ENCODE measurements at places on chromosomes 1 and 21.
A peak's percentile ranks its signal among the peaks of the same experiment; 100 is the strongest.

- DNase-seq, result no peak
Observed at GRCh38 chr1:162390396-162391185, 9.1 kb downstream of the C1orf226 start.

DNA sequence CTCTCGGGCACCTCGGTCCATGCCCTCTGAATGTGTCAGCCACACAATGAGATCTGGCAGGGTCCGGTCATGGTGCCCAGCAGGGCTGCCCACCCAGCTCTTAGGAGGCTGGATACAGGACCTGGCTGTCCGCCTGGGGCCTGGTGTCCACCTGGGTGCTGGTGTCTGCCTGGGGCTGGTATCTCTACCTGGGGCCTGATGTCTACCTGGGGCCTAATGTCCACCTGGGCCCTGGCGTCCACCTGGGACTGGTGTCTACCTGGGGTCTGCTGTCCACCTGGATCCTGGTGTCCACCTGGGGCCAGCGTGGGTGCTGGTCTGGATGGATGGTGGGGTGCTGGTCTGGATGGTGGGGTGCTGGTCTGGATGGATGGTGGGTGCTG is 45.1 kb upstream of the ACTRT2 start:
- DNase-seq, result no peak

DNA sequence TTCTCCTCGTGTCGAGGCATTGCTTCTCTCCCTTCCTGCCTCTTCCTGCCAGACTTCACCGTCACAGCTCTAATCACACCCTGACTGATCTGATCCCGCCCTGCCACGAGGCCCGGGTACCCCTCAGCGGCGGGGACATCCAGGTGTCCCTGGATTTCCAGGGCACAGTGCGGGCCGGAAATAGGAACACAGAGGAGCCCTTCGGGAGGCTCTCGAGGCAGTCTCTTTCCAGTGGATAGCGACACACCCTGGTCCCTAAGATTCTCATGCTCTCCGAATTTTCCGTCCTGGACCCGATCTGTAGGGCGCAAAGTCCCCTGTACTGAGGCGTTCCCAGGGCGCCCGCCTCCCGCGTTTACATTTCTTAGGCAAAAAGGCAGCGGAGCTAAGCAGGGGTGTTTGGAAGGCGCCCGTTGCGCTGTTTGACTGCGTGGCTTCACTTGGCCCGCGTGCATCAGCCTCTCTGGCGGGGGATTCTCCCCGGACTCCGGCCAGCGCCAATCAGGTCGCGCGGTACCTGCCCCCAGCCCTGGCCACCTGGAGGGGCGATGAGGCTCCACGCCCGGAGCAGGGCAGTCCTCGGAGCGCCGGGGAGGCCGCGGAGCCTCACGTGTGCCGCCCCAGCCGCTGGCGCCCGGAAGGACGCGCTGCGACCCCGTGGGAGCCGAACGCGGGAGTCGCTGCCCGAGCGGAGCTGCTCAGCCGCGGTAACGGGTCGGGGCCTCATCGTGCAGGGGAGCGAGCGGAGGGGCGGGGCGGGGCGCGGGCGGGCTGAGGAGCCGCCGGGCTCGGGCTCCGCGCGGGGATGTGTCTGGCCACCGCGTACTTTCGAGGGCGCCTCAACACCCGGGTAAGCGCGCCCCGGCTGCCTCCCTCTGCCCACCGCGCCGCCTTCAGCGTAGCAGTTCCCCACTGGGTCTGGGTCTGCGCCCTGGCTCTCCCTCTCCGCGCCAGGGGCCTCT is at the start of gene FAM163A:
Gene FAM163A, plus strand, starts transcription at position 575 of the 962 bp plus-strand sequence. CDS start 69,807 bp downstream, outside the sequence.
- peak; percentile 21 for DNase-seq

DNA sequence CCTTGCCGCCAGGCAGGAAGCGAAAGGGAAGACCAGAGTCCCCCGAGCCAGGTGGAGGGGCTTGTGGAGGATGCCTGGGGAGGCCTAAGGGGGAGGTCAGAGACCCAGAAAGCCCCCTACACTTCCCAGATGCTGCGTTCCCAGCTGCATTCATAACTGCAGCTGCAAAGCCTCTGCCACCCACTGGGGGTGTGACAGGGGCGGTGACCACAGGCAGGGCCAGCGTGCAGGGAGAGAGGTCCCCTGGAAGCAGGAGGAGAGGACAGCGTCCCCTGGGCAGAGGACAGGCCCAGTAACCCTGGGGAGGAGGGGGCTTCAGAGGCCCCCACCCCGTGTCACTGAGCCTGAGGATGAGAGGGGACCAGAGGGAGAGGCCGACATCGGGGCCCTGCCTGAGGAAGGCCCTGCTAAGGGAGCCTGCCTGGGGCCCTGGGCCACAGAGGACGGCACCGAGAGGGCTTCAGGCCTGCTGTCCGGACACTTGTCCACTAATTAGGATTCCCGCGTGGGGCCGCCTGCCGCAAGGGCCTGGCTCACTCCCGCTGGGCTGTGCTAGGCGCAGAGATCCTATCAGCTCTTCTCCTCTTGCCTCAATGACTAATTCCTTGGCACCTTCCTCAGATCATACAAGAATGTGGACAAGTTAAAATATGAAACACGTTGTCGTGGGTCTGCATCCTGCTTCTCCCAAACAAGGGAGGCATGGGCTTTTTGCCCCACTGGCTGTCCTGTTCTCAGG is 49.1 kb upstream of the CCDC27 start:
- peak; percentile 54 for DNase-seq

DNA sequence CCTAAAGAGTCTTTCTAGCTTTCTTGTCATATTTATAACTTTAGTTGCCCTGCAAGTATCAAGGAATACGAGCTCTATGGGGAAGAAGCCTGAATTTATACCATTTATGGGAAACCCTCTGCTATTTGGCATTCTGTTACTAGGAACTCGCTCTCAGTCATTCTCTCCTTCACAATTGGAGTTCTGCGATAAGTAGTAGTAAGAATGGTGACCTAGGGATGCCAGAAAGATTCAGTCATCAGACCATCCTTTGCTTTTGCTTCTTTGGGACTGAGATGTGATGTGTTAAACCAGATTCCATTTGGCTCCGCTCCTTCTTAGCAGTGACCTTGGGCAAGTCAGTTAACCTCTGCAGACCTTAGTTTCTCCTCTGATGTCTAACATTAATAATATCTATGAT is 256.5 kb downstream of the FGGY start:
- no peak for DNase-seq

DNA sequence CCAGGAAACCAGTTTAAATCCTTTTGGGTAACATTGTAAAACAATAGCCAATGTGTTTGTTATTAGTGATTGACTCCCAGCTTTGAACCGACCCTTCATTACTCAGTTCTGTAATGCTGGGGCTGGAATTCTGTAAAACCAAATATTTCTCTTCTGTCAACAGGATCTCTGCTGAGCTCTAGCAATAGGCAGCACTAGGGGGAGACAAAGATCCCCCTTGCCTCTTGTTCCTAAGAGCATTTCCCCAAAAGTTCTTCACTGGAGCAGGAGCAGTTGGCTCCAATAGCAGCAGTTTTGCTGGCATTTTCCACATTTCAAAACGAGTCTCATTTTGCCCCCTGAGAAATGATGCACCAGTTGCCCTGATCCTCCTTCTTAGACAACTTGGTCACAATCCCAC is 1671.1 kb downstream of the MRPL39 start:
- peak; percentile 81 for DNase-seq

DNA sequence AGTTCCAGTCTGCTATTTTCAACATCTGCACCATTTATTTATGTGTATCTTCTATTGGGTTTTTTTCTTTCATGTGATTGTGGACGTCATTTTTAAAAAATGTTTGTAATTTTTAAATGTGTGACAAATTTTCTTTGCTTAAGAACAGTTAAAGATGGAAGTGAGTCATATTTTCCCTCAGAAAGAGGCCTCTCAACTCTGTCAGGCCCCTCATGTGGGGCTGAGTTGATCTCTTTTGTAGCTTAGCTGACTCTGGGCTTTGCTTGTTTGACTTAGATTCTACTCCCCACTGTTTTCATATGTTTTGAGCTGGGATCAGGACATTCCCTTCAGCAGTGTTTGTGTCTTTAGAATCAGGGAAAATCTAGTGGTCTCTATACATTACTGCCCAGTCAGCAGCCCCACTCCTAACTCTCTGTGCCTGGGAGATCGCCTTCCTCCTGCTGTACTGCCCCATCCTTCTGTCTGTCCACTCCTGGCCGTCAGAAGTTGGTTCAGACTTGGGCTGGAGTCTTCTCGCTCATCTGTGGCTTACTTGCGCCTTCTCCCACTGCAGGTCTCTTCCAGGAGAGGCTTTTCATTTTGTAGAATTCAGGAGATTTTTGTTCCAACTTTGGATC is 137.4 kb downstream of the DYRK1A start:
- DNase-seq, result peak; percentile 63

- DNase-seq, result peak; percentile 35
Observed at GRCh38 chr1:241638909-241639622, 1.1 kb downstream of the CHML start.

- no peak for DNase-seq
Observed at GRCh38 chr1:96580920-96581319, 140.7 kb upstream of the PTBP2 start.

DNA sequence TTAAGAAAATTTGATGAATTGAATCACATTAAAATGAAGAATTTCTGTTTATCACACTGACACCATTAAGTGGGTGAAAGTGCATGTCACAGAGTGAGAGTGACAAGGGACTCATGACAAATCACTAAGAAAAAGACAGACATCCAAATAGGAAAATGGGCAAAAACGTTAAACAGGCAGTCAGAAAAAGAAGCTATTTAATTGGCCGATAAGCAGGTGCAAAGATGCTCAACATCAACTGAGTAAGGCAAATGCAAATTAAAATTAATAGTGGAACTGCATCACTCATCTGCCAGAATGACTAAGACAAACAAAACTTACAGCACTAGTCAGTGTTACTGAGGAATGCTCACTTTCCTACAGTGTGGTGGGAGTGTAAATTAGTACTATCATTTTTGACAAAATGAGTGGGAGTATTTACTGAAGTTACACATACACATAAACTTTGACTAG is 39.2 kb upstream of the RUNX1 start:
- DNase-seq, result peak; percentile 16

GRCh38 chr1:203447151-203447550 is 28.5 kb upstream of the PRELP start:
- no peak for DNase-seq

DNA sequence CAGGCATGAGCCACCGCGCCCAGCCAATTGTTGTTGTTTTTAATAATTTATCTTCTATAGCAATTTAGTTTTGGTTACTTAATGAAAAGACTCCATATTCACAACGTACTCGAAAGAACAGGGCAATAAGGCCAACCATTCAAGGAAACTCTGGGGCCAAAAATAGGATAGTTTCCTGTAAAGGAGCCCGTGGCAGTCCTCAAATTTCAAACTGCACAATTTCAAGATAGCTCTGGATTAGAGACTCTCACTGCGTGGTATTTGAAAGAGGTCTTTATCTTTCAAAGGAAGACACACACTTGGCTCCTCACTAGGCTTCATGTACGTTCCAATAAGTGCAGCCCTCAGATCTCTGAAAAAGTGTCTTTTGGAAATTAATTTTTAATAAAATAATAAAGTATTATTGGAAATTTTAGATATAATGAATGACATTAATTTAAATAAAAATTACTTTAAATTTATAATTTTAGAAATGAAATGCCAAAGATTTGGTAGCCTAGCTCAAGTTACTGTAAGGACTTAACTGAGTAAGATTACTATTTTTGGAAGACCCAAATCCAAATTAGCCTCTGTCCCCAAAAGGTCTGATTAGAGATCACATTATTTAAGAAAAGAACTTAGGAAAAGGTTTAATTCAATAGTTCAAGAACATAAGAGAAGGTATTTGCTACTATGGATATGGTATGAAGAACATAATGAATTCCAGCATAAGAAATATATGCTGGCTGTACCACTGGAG is 22.7 kb upstream of the DONSON start:
- no peak for DNase-seq
